Activated CD4-positive, alpha-beta T cell treated with anti-CD3 and anti-CD28 coated beads, Interleukin-10, Interleukin-2, amounts not matched to agents 100 ng/mL and 50 ng/mL, durations not matched to agents 16 hours and 8 hours (primary cell): ENCODE measurements at places on chromosomes 16 and 17.

- no peak for DNase-seq
Observed at GRCh38 chr17:41278176-41278955, 2.9 kb downstream of the KRTAP9-7 start.

DNA sequence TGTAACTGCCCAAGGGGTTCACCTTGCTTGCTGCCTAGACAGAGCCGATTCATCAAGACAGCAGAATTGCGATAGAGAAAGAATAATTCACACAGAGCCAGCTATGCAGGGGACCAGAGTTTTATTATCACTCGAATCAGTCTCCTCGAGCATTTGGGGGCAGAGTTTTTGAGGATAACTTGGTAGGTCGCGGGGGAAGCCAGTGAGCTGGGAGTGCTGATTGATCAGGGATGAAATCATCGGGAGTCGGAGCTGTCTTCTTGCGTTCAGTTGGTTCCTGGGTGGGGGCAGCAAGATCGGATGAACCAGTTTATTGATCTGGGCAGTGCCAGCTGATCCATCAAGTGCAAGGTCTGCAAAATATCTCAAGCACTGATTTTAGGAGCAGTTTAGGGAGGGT, 9.1 kb downstream of the ITGAM start:
- DNase-seq = no peak

- no peak for DNase-seq
Observed at GRCh38 chr17:33732116-33732515, 439.0 kb upstream of the ASIC2 start.

- DNase-seq = no peak
Observed at GRCh38 chr17:16023881-16024280, 24.3 kb downstream of the TTC19 start.
